Osteoblast (primary cell): ENCODE measurements at places on chromosomes 3 and 15. TPM values are rescaled to one million over a fixed set of nuclear protein-coding genes. Genes with fewer than 3 reads are reported as not detected.

PLSCR5 gene
- total RNA-seq = not detected in 2 replicates

EFCAB12 gene
- total RNA-seq = under 0.01 TPM in 2 replicates

PLA2G4E gene
- not detected in 2 replicates for total RNA-seq

CCDC54 gene
- not detected in 2 replicates for total RNA-seq

CCR9 gene
- total RNA-seq = not detected in 2 replicates

UROC1 gene
- not detected in 2 replicates for total RNA-seq

MAP2K5 gene
- 8.5 and 10.1 TPM in 2 replicates for total RNA-seq

BDH1 gene
- 5.6 and 5.8 TPM in 2 replicates for total RNA-seq

SKOR1 gene
- 0.29 and 0.36 TPM in 2 replicates for total RNA-seq

CFAP44 gene
- 5.6 and 5.8 TPM in 2 replicates for total RNA-seq

CCR2 gene
- not detected in 2 replicates for total RNA-seq

SSR3 gene
- total RNA-seq = 212 and 220 TPM in 2 replicates

SGO1 gene
- 0.36 and 0.88 TPM in 2 replicates for total RNA-seq

MEGF11 gene
- total RNA-seq = not detected in 2 replicates

C15orf62 gene
- under 0.01 and 0.29 TPM in 2 replicates for total RNA-seq

IL16 gene
- 6.5 and 7.1 TPM in 2 replicates for total RNA-seq

GHRL gene
- under 0.01 TPM in 1 of 2 replicates, not detected in the other for total RNA-seq

TRH gene
- total RNA-seq = under 0.01 TPM in 2 replicates

CKMT1B gene
- total RNA-seq = not detected in 2 replicates
